ENCODE measurements at places on chromosomes 6 and 20.

- peak; percentile 16 for DNase-seq
These were observed 37.9 kb upstream of the MAS1 start for GRCh38 chr6:159852877-159853276.

DNA sequence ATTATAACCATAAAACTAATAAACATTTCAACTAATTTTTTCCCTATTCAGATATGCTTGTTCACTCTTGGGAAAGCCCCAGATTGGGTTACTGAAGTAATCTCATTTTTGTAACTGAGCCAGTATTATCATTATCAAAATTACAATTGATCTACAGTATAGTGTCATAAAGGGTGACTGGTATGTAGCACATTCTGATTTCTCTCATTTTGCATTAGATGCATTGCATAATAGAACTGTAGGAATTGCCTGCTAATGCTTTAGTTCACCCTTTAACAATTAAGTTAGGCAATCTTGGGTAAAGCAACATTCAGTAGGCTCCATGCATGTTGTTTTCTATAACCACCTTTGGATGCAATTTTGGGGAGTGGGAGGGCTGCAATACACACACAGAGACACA lies 150.8 kb upstream of the FLRT3 start:
- DNase-seq: no peak

DNA sequence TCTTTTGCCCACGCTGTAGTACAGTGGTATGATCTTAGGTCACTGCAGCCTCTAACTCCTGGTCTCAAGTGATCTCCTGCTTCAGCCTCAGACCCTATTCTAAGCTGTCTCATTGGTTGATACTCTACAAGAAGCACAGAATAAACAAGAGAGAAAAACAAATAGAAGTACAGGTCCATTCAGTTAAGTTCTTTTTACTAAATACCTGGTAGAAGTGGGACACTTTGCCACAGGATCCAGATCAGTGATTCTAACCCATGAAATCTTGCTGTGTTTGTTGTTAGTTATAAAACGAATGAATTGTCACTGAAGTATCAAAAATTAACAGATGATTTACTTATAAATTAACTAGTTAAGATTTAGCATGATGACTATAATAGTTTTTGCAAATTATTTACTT lies 76.7 kb downstream of the SCAND1 start:
- no peak for DNase-seq

DNA sequence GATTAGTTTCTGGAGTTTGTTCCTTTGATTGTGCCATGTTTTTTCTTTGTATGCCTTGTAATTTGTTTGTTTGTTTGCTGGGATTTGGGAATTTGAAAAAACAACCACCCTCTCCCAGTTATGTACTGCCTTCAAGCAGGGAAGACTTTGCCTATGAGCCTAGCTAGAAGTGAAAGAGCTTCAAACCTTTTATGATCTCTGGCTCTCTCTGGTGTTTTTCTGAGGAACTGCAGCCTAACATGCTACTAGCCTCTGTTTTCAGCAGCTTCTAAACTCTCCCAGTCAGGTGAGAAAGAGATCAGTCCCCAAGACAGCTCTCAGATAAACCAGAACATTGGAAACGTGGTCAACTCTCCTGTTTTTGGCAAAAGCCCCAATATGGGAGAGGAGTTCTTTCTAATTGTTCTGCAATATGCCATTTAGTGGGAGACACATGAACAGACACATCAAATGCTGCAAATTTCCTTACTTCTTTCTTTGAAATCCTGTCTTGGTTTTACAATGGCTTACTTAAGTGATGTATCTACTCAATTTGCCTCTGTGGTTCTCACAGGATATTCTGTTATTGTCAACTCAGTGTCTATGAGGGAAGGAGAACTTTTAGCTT lies 58.9 kb upstream of the SERINC1 start:
- DNase-seq: peak; percentile 61

- no peak for DNase-seq
These were observed 161.7 kb upstream of the AFDN start for GRCh38 chr6:167664678-167665660.

- no peak for DNase-seq
These were observed 334.2 kb downstream of the CD83 start for GRCh38 chr6:14451594-14452374.

- peak; percentile 68 for DNase-seq
These were observed 29.9 kb downstream of the ABHD12 start for GRCh38 chr20:25360631-25361286.

DNA sequence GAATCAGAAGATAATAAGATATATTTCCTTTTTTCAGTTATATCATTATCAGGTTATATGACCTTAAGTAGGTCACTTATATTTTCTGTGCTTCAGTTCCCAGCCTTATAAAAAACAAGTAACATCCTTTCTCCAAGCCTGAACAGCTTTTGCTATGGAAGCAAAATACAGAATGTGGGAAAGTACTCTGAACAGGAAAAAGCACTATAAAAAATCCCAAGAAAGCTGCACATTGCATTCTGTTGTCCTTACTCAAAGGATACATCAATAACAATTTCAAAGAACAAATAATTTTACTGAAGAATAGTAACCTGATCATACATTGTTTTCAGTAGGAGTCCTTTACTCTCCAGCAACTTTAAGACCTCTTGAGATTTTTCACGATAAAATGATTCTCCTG lies 56.4 kb downstream of the SLC35A1 start:
- DNase-seq: no peak

DNA sequence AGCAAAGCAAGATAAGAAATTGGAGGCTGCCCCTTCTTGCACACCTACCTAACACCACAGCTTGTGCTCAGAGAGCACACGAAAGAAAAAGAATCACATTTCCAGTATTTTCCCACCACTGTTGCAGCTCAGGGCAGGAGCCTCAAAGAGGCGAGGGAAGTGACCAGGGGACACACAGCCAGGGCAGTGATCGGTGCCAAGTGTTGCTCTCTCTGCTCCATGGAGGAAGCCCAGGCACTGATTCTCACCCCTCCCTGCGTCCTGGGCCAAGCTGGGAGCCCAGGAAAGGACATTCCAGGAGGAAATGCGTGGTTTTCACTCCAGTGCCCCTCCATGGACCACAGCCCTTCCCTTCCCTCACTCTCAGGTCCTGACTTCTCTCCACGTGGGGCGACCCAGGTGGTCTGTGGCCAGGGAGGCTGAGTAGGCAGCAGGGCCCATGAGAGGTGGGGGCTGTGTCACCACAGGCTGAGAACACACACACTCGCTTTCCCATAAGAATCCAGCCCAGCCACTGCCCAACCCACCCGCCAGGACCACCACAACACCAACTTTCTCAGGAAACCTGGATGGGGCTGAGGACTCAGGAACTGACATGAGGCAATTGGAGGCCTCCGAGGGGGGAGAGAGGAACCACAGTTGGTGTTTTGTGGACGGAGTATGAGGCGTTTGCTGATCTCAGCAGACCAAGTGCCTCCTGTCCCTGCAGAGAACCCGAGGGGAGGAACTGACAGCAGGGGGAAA lies 81.7 kb upstream of the MAFB start:
- no peak for DNase-seq

DNA sequence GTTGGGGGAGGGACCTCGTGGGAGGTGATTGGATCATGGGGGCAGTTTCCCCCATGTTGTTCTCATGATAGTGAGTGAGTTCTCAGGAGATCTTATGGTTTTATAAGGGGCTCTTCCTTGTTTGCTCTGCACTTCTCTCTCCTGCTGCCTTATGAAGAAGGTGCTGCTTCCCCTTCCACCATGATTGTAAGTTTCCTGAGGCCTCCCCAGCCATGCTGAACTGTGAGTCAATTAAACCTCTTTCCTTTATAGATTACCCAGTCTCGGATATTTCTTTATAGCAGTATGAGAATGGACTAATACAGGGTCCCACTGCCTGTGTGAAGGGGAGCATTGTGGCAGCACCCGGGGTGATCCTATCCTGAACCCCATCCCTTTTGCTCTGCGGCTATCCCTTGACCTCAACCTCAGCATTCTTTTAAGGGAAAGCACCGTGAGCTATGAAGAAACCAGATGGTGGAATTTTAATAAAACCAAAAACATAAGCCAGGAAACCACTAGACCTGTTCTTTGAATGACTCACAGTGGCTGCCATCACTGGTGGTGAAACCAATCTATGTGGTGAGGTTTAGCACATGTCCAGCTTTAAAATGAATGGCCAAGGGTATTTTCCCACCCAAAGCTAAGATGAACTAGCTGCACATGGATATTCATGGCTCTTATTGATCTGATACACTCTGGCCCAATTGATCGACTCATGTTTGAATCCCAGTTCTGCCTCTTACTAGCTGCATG lies 62.2 kb downstream of the ZDHHC14 start:
- DNase-seq: peak; percentile 93

DNA sequence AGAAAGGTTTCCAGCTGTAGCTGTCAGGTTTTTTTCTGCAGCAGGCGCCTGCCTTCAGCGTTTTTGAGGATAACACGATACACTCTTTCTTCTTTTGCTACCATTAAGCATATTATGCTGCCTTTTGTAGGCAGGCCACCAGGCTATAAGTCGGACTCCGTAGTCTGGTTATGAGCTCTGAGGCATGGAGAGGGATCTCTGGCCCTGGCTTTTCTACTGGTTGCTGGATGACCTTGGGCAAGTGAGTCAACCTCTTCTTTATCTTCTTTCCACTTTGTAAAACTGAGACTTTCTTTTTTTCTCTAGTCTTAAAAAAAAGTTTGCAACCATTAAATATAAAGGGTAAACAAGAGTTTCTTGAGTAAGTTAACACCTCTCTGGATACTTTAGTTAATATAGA lies 120.2 kb downstream of the BCKDHB start:
- peak; percentile 25 for DNase-seq

GRCh38 chr6:158892266-158892665 lies 73.1 kb upstream of the EZR start:
- peak; percentile 6 for DNase-seq
